HT-29 (cell line): ENCODE measurements at places on chromosomes 5 and 9. TPM values are rescaled to one million over a fixed set of nuclear protein-coding genes. Genes with fewer than 3 reads are reported as not detected.

The WDR36 gene
- 21.4 and 26.4 TPM in 2 replicates for total RNA-seq

The ST8SIA4 gene
- total RNA-seq = not detected in 2 replicates

The AQP3 gene
- total RNA-seq = 82.7 and 116 TPM in 2 replicates

The LEAP2 gene
- total RNA-seq = 0.64 and 1.5 TPM in 2 replicates
